Stimulated activated CD8-positive, alpha-beta memory T cell treated with anti-CD3 and anti-CD28 coated beads, Interleukin-4, amount 100 ng/mL, for 48 hours (primary cell): ENCODE measurements at places on chromosomes 1 and 21.
A peak's percentile ranks its signal among the peaks of the same experiment; 100 is the strongest.

- no peak for DNase-seq
Measured at GRCh38 chr1:43711524-43712386, 4.4 kb downstream of the ST3GAL3 start.

GRCh38 chr1:23902321-23903278 lies 10.6 kb downstream of the CNR2 start:
- DNase-seq, result no peak

DNA sequence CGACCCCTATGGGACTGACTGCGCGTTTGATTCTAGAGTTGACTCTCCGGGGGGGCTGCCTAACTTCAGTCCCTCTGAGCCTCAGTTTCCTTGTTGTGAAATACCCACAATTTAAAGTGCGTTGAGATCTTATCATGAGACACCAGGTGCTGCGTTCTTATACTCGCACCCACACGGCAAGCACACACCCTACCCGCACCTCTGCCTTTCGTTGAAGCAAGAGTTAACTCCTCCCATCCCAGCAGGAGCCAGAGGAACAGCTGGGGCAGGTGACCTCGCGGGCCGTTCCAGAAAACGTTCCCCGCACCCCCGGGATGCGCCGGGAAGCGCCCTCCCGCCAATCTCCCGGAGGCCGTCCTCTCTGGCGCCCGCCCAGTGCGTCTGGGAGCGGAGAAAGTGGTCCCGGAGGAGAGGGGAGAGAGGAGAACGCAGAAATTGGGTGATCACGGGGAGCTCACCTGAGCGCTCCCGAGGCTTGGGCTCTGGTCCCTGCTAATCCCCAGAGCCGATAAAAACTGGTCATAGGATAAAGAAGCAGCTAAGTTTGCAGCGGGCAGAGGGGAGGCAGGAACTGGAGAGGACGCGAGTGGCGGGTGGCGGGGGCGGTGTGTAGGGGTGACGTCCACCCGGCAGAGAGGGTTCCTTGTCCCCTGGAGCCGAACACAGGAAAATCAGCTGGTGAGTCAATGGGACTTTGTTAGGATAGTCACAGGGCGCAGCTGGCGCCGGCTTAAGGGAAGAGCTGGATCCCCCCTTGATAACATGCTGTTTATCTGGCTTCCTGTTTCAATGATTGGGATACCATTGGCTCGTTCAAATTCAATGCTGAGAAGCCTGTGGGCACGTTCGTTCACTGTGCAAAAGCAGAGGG lies 869 bp downstream of the NAV1 start:
- no peak for DNase-seq

GRCh38 chr1:213658457-213658856 lies 329.3 kb upstream of the PROX1 start:
- no peak for DNase-seq

DNA sequence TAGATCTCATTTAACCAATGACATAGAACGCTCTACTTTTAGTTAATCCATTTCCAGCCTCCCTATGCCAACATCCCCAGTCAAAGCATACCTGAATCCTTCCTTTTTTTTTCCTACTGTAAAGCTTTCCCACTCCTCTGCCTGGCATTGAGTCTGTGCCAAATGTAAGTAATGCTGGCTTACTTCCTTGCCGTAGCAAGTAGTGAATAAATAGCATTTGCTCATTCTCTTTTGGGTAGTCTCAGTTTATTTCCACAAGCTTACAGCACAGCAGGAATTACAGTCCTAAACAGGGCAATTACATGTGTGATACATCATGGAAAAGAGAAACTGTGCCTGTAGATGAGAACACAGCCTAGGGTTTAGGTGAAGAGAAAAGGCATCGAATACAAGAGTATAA lies 352.6 kb upstream of the NEGR1 start:
- DNase-seq, result no peak

DNA sequence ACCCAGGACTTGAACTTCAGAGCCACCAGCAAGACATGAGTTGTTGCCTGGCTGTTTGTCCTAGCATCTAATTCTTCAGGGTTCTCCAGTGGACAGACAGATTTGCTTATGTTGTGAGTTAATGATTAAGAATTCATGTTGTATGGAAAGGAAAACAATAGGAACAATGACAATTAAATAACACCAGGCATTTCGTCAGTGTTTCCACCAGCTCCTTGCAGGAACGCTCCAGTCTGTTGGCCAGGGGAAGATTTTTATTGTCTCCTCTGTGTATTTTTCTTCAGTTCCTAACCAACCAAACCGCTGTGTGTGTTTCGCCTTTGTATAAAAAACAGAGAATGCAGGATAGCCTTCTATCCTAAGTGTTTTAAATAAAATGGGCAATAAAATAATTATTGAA lies 64.4 kb upstream of the PTGFR start:
- DNase-seq, result no peak

DNA sequence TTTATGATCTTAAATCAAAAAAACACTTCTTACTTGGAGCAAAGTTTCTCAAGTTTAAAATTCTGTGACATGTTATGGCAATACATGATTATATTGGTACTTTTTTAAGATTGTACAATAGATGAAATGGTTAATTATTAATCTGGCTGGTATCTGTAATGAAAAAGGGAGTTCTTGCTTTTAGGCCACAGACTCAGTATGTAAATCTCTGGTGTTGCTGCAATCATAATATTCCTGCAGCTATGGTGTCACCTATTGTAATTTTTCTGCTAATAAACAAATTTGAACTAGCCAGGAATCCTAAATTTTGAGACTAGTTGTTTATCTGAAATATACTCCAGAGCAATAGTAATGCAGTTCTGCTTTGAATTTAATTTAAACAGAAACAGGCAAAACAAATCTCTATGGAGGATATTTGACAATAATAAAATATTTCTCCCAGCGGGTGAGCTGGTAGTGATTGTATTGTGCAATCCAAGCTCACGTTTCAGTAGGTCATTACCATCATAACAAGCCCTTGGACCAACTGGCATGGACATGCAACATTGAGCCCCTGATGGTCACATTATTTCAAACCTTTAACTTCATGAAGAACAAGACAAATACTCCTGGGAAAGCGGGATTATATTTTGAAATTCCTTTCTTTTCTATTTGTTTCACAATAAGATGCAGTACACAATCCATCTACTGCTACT lies 77.2 kb upstream of the USH2A start:
- DNase-seq, result no peak

DNA sequence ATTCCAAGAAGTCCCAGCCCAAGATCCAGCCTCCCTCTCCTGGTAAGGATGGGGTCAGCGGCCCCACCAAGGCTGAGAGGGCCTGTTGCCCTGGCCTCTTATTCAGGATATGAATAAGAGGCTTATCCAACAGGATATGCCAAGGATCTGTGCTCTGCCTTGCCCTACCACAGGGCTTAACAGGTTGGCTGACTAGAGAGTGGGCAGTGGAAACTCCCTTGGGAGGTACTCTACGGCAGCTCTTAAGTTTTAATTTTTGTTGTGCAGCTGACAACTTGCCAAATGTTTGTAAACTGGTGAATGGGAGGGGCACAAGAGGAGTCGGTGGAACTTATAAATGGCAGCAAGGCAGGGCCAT lies 16.5 kb upstream of the PIGV start:
- no peak for DNase-seq

DNA sequence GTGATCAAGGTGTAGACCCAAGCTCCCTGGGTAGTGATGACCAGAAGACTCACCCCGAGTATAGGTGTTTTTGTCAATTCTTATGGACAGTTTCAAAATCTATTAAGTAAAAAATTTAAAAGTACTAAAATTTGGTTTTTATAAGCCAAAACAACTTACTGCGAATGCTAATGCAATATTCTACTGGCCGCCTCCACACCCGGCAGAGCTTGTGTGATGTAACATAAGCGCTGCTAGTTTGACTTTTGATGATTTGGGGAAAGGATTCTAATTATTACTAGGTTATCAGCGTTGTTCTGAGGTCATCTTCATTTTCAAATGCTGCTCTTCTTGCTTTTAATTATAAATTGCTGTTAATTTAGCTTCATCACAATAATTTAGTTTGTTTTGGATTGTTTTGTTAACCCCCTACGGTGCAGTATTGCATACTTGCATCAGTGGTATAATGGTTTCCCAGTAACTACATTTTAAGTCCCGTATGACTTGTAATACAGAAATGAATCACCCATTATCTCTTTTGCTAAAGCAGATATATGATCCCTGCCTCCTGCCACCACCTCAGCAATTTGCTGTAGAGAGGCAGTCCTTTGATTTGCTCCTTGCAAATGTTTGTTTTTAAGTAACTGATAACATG lies 178.0 kb downstream of the SDCCAG8 start:
- DNase-seq, result no peak

GRCh38 chr1:110152133-110152785 lies 2.0 kb downstream of the SLC6A17 start:
- no peak for DNase-seq

DNA sequence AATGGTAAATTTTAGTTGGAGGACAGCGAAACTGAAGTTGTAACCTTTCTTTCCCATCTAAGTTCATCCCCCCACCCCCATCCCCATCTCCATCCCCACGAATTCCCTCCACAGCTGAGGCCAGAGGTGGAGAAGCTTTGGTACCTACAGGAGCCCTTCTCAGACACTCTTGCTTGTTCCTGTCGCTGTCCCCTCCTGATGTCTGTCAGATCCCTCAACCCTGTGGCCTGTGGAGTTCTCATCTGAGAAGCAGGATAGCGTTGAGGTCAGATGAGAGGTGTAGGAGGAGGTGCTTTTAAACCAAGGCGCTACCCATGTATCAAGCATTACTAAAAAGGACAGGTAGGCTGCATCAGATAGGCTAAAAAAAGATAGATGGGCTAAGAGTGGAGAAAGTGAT lies 769 bp downstream of the NTPCR start:
- peak; percentile 37 for DNase-seq

GRCh38 chr1:59410457-59410856 lies 113.6 kb downstream of the FGGY start:
- no peak for DNase-seq

- DNase-seq, result no peak
Measured at GRCh38 chr1:87648323-87649119, 319.8 kb downstream of the LMO4 start.

- DNase-seq, result no peak
Measured at GRCh38 chr1:225476100-225476511, 48.3 kb upstream of the LBR start.

DNA sequence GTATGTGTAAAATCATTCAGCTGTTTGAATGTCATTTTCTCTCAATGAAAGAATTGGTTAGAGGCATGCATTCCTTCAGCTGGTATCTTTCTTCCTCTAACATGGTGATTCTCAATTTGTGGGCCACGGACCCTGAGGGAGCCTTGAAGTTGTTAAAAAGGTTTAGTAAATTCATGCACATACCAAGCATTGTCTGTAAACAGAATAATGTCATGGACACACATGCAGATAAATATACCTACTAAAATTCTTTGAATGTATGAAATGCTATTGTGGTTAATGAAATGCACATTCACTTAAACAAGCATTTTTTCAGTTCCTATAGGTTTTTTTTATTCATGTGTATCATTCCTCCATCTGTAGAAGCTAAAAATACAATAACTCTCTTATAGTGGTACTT lies 65.4 kb downstream of the PBX1 start:
- no peak for DNase-seq

DNA sequence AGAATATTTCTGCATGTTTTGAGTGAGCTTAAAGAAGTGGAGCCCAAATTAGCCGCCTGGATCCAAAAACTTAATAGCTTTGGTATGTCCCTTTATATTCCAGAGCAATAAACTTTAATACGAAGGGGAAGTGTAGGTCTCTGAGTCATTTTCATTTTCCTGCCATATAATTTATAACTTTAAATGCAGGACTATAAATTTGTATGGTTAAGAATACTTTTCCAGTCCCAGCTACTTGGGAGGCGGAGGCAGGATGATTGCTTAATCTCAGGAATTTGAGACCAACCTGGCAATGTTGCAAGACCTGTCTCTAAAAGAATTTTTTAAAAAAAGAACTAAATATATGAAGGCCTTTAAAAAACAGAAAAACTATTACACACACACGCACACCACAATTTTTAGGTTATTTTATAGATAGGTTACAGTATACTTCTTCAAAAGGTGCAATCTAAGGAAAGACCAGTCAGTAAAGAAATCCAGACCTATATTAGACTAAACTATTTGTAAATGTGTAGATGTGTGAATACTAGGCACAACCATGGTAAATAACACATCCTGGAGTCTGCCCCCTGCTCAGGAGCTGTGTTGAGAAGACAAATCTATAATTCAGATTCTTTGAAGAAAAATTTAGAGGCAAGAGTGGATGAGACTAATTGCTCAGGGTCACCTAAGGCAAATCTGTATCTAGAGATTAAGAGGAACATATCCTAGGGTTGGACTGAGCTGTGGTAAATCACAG lies 80.3 kb downstream of the TTC3 start:
- DNase-seq, result no peak

DNA sequence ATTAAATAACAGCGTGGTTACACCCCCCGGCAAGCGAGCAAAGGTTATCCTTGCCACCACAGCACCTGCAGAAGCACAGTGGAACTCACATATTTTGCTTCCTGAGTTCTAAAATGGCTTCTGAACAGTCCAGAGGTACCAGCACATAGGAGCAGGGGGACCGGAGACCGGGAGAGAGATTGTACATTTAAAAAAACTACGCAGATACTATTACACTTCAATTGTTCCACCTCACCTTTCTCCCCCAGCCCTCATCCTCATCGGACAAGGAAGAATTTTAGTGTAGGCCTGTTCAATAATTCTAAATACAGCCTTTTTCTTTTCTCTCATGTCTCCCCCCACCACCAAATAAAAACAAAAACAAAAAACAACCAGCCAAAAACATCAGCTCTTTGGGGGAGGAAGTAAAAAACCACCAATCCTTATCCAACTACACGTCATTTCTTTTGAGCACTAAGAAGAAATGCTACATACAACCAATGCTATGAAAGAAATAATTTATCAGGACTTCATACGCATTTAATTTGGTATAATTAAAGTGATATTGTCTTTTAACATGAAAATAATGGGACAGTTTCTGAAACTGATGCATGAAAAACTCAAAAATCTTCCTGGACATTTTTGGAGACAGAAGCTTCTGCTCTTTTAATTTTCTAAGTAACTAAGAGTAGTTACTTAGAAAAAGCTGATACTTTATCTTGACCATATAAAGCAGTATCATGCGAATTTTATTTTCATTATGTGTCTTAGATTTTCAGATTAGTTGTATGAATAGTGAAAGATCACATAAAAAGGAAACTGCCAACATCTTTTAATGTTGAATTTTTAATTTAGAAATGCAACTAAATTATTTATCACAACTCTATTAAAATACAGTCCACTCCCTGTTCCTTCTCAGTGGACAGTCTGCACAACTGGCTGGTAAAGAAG lies 9.1 kb downstream of the CDKN2C start:
- no peak for DNase-seq
